LNCaP clone FGC (cell line): ENCODE measurements at places on chromosomes 1 and 21.

- peak; percentile 94 for DNase-seq
Measured at GRCh38 chr1:32716312-32717148, 14.0 kb upstream of the SYNC start.

- DNase-seq, result no peak
Measured at GRCh38 chr1:81679942-81680341, 120.8 kb upstream of the ADGRL2 start.

- peak; percentile 79 for DNase-seq
Measured at GRCh38 chr1:202861420-202862132, 27.4 kb downstream of the RABIF start.

DNA sequence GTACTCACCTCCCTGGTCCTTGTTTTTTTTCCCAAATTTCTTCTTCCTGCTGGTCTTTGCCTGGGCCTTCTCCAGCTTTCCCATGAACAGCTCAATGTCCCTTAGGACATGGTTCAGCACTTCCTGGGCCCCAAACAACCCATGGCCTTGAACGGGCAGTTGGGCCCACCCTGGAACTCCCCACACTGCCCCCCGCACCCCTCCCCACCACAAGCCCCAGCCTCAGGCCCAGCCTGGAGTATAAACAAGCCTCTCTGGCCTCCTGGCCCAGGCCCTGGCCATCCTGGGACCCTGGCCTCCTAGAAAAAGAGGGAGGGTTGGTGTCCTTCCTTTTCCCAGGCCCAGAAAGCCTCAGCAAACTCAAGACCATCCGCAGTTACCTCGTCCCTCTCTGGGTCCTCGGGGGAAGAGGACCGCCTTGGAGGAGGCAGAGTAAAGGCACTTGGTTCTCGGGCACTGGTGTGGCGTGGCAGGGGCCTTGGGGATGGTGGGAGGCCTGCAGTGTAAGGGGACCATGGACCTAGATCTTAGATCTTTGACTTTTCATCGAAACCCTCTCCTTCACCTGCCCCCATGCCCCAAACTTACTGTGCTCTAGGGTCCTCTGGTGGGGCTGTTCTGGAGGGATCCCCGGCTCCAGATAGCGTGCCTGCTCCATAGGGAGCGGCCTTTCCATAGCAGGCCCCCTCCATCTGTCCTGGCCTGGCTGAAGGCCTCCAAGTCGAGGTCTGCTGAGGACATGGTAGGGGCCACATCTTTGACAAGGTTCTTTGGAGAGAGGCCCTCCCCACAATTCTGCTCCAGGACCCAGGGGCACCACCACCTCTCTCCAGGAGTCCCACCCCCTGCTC is 5.6 kb downstream of the EPS8L3 start:
- DNase-seq, result no peak

GRCh38 chr1:116357487-116357886 is 15.6 kb upstream of the ATP1A1 start:
- no peak for DNase-seq
